AG08395 (cell line): ENCODE measurements at places on chromosomes 11 and 22.

- DNase-seq = no peak
Observed at GRCh38 chr22:34297536-34298120, 377.4 kb upstream of the LARGE1 start.

- peak; percentile 53 for DNase-seq
Observed at GRCh38 chr11:95767498-95767897, 22.1 kb downstream of the FAM76B start.

DNA sequence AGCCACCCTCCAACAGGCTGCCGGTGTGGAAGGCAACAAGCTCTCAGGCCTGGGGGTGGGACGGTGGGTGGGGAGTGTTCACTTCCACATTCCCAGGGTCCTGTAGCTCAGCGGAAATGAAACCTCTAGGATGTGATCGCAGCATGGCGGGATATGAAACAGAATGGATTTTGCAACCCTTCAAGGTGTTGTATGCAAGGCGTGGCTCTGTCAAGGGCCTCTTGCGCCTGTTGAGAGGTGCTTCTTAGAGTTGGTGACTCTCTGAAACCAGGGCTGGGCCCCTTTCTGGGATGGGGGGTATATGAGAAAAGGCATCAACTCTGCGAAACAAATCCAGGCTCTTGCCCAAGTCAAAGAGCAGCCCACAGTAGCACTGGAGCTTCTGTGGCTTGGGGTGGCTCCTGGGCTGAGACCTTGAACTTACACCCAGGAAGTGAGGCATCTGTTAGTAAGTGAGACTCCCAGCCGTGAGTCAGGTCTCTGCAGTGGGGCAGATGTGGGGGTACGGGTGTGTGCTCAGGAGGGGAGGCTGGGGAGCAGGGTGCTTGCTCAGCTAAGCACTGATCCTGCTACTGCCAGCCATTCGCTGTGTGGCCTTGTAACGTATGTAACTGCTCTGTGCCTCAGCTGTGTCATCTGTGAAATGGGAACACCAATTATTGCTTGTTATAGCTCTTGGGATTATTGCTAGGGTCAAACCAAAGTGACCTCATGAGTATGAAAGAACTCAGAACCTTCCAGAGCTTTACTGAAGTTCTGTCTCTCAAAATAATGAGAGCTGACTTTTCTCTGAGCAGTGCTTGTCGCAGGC lies 28.3 kb downstream of the NECTIN1 start:
- no peak for DNase-seq

GRCh38 chr22:26374391-26375026 lies 54.6 kb upstream of the ASPHD2 start:
- no peak for DNase-seq

DNA sequence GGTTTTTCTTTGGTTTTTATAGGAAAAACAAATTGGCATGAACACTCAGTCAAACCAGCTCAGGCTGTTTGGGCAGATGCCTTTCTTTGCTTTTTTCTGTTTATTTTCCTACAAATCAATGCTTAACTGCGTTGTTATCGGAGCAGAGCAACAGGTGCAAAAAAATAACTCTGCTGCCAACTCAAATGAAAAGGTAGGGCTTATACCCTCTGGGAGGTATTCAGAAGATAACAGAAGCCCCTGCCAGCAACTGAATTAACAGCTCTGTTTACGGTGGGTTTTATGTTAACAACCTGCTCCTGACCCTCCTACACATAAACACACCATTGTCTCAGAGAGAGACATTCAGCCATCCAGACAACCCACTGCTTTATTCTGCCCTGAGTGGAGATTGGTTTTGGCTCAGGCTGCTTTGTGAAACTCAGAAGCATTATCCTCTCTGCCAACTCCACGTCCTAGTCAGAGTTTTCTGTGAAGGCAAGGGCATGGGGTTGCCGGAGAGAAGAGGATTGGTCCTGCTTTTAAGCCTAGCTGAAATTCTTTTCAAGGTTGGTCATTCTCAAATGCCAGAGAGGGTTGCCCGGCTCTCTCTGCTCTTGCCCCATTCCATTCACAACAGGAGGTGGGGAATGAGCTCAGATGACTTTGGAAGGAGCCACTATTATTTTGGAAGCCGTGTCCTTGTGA lies 11.4 kb downstream of the EHF start:
- DNase-seq = no peak

- DNase-seq = no peak
Observed at GRCh38 chr11:125468025-125468424, 28.0 kb downstream of the FEZ1 start.

DNA sequence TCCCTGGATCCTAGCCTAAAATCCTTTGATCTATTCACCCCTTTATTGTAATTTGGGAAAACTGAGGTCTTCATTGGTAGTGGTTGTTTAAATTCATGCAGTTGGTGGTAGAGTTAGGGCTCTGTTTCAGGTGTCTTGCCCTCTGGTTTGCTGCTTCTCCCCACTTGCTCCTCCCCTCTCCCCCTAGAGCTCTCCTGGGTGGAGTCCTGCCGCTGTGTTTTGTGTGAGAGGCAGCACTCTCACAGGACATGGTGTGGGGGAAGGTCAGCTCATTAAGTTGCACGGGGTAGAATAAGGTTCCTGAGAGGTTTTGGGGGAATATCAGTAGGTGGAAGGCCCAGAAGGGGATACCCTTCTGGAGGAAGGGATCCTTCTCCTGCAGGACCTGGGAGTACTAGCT lies 98.1 kb upstream of the NECTIN1 start:
- DNase-seq = no peak

GRCh38 chr11:111596319-111596718 lies 5.9 kb upstream of the SIK2 start:
- no peak for DNase-seq

DNA sequence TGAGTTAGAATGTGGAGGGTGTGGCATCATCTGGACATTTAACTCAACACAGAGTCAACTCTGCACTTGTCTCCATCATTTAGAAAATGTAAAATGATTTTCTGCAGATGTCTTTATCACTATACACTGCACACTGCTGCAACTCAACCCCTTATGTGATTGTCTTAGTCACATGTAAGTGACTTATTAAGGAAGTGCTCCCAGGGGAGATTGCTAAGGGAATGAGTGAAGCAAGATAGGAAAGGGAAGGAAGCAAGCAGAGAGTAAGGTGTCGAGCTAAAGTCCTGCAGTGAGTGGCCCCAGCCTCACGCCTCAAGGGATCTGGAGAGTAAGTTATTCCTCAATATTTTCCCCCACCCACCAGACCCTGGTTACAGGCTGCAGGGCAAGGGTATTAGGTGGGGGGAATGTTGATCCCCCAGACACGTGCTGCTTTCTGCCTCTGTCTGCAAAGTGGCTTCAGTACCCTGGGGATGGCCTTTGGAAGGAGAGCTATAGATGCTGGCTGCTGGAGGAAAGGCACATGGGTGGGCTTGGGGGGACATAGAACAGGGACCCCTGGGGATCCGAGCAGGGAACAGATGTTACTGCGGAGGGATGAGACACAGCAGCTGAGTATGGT lies 7.2 kb upstream of the CBX6 start:
- DNase-seq = no peak

- no peak for DNase-seq
Observed at GRCh38 chr22:38115423-38116205, 5.1 kb upstream of the BAIAP2L2 start.

DNA sequence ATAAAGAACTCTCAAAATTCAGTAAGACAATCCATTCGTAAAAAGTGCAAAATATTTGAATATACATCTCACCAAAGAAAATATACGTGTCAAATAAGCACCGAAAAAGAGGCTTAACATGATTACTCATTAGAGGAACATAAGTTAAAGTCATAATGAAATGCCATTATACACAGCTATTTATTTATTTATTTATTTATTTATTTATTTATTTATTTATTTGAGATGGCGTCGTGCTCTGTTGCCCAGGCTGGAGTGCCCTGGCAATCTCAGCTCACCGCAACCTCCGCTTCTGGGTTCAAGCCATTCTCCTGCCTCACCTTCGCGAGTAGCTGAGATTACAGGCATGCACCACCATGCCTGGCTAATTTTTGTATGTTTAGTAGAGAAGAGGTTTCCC lies 203.6 kb upstream of the UBASH3B start:
- no peak for DNase-seq

GRCh38 chr22:26168939-26169314 lies 335 bp upstream of the SEZ6L start:
- DNase-seq = peak; percentile 21

DNA sequence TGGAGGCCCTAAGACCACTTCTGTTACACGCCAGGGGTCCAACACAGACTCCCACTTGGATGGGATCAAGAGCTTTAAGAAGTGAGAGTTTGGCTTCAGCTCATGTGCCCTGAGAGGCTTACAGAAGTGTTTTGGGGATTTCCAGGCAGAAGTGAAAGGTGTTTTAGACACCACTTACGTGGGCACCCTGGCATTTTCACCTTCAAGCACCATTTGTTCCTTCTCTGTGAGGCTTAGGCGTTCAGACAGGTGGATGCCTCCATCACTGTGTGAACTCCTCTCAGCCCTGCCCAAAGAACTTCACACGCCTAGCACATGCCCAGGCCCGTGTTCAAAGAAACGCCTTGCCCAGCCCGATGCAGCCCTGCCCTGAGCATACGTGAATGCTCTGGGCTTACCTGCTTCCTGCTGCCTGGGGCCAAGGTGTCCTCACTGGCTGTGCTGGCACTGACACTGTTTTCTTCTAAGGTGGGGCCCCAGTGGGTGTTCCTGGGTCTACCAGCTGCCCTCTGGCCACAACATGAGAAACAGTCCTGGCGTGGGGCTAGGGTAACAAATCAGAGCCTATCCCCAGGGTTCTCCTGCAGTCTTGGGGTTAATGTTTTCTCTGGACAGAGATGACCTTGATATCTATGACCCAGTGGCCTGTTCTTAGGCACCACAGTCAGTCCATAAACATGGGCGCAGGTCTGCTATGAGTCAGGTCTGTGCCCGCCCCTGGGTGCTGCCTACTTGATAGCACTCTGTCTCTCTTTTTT lies 34.0 kb downstream of the AMPD3 start:
- no peak for DNase-seq

- no peak for DNase-seq
Observed at GRCh38 chr11:80362563-80363340, 921.9 kb upstream of the TENM4 start.

- no peak for DNase-seq
Observed at GRCh38 chr11:119188067-119188466, 2.8 kb downstream of the NHERF4 start.

DNA sequence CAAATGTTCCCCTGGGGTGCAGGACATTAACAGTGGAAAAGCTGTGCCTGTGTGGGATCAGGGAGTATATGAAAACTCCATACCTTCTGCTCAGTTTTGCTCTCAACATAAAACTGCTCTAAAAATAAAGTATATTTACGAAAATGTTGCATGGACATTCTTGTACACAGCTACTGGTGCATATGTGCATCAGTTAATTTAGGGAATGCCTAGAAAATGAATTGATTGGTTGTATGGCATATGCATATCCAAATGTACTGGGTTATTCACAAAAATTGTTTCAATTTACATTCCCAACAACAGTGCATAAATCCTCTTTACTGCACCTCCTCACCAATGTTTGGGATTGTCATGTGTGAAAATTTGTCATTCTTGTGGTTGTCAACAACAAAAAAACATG lies 251.1 kb upstream of the MPPED2 start:
- no peak for DNase-seq

DNA sequence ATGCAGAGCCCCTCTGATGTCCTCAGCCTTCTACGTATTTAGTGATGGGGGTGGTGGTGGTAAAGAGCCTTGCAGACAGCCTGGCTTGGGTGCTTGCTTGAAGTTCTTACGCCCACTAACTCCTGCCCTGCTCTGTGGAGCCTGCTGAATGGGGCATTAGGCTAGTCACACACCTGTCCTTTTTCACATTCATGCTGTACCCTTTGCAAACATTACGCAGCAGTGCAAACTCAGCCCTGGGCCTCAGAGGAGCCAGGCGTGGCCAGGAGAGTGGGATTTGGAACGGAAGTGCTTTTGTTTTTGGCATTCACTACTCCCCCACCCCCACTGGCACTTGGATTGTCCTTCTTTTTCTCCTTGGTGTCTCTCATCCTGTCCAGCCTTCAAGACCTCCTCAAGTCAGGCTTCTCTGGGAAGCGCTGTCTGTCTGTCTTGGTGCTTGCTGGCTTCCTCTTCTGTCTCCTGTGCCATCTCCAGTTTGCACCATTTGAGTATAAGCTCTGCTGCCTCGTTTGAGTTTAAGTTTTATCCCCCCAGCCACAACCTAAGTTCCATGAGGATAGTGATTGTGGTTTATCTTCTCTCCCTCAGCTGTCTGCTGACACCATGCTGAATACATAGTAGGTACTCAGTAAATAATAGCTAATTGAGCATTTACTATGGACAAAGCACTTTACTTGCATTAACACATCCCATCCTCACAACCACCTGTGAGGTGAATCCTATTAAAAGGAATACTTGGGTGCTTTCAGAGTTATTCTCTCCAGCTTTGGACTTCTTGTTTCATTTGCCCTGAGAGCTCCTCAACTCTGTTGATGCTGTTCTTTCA lies 26.7 kb downstream of the ZBTB16 start:
- no peak for DNase-seq

DNA sequence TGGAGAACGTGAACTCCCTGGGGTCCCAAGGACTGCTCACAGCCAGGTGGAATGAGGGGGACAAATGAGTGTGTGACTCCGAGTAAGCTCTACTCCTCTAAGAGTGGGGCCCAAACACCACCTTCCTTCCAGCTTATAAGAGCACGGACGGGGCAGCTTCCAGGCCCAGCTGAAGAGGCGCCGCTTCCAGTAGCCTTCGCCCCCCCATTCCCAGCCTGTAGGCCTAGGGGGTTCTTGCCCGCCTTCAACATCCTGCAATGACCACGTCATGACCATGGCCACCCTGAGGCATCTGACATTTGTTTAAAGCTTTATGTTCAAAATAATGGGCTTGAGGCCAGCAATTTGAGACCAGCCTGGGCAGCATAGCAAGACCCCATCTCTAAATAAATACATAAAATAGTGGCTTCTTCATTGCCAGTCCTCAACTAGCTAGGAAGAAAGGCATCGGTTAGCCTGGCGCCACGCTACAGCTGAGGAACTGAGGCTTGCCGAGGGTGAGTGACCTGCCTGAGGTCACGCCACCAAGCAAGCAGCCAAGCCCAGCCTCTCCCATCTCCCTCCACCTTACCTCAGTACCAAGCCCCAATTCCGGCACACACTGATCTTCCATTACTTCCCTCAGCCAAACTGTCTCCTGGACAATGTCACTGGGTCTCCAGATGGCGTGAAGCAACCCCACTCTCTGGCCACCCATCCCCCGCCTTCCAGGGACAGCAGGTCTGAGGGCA lies 7.8 kb upstream of the TNFRSF13C start:
- DNase-seq = no peak

DNA sequence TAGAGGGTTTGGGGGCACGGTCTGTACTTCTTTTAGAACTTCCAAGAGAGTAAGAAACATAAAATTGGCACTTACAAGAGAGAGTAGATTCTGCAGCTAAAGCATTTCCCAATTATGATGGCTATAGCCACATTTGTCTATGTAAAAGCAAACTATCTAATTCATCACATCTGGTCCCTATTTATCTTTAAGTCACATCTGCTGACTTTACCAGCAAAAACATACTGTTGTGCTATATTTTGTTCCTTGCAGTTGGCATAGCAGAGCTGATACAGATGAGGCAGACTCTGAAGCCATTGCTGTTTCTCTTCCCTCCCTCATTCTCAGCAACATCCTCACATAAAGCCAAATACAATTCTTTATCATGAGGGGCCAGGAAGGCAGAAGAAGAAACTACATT lies 1533.5 kb upstream of the RAG2 start:
- DNase-seq = no peak
